ENCODE measurements at places on chromosomes 3 and 15.
A peak's percentile ranks its signal among the peaks of the same experiment; 100 is the strongest.

DNA sequence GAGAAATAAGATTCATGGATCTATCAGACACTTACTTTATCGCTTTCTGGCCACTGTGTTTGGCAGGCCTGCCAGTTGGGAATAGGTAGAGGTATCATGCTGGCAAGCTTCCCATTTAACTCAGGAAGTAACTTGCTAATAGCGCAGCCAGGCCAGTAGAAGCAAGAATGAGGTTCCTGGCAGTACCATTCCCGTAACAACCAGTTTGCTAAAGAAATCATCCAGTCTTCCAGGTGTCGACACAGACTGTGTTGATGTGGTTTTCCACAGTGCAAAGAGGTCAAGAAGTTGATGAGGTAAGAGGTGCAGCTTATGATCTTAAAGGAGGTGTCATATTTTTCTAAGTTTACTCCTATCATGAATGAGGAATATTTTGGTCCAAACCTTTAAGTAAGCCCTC is 46.2 kb downstream of the DPH6 start:
- no peak for DNase-seq

GRCh38 chr3:194087995-194088855 is 47.7 kb upstream of the HES1 start:
- DNase-seq, result no peak

GRCh38 chr3:66195347-66195783 is 25.4 kb upstream of the SLC25A26 start:
- DNase-seq, result peak; percentile 29

- DNase-seq, result no peak
These were observed 208.5 kb upstream of the LINGO1 start for GRCh38 chr15:77840991-77841775.

GRCh38 chr3:179146911-179147513 is 1.1 kb upstream of the PIK3CA start:
- DNase-seq, result peak; percentile 68

DNA sequence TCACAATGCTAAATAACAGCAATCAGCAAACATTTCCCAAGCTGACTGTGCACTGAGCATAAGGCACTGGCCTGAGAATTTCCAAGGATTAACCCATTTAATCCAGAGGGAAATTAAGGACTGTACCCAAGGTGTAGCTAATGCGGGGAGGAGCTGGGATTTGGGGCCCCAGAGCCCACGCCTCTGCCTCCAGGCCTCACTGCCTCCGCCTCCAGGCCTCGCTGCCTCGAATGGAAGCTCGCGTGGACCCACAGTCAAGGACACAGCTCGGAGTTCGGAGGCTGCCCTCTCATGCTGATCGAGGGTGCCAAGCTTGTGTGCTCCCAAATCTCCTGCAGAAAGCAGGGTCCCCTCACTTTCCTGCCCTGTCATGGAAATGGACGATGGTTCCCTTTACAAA is 76.5 kb upstream of the SNRPA1 start:
- no peak for DNase-seq

GRCh38 chr3:123733805-123734526 is 149.1 kb upstream of the HACD2 start:
- no peak for DNase-seq

GRCh38 chr15:50378776-50379175 is 23.8 kb upstream of the GABPB1 start:
- no peak for DNase-seq

GRCh38 chr15:58737298-58737697 is 12.2 kb downstream of the ADAM10 start:
- no peak for DNase-seq

- DNase-seq, result no peak
These were observed 25.3 kb downstream of the MEF2A start for GRCh38 chr15:99590913-99591646.

DNA sequence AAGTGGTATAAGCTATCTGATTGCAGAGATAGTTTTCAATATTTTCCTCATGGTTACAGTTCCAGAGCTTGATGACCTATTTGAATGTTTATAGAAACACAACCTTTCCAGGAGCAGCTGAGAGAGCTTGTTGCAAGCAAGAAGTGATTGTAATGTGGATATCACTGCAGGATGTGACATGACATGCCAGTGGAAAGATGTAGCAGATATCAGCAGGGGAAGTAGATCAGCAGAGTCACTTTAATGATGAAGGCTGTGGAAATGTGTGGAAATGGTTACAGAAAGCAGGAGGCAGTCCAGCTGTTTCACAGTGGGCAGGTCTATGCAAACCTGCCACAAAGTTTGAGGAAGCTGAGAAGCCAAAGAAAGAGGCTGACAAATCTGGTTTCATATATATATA is 21.0 kb downstream of the TMEM158 start:
- DNase-seq, result no peak

GRCh38 chr3:31472479-31473390 is 60.0 kb upstream of the STT3B start:
- no peak for DNase-seq

- DNase-seq, result no peak
These were observed 5.3 kb downstream of the TXNRD3 start for GRCh38 chr3:126649556-126650092.

DNA sequence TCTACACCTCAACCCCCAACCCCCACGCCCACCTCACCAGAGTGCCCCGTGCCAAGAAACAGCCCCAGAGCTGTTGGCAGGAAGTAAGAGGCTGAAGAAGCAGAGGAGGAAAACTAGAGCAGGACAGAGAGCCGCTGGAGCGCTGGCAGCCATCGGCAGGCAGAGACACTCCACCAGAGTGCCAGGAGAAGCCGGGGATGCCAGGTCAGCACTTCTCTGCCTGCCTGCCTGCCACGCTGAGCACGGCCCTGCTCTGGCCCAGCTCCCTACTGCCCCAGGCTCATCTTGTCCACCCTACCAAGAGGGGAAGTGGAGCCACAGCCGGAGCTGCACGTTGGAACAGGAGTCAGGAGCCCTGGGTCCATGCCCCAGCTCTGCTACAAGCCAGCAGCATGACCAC is 29.7 kb downstream of the CACNA2D2 start:
- no peak for DNase-seq

DNA sequence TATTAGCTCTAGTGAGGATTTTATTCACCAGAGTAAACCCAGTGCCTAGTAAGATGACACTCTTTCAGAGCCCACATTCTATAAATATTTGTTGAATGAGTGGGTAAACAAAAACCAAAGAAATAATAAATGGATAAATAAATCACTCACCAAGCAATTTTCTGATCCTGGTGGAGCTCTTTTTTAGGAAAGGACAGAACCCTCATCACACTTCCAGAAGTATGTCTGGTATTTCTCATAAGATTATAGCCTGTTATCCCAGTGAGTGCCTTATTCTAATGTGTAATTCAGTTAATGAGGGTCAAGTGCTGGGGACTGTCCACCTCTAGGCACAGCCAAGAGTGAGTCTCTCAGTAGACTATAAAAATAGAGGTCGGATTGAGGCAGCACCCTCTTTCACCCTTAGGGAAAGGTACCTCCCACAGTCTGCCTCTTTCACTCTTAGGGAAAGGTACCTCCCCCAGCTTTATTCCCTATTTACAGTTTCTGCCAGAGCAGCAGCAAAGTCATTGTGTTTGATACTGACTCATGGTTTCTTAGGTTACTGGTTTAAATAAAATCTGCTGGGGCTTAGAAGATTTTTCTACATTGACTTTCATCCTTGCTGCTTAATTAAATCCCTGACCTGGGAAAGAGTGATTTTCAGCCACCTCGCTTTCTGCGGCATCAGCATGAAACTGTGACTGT is 145.0 kb downstream of the STAC start:
- no peak for DNase-seq

DNA sequence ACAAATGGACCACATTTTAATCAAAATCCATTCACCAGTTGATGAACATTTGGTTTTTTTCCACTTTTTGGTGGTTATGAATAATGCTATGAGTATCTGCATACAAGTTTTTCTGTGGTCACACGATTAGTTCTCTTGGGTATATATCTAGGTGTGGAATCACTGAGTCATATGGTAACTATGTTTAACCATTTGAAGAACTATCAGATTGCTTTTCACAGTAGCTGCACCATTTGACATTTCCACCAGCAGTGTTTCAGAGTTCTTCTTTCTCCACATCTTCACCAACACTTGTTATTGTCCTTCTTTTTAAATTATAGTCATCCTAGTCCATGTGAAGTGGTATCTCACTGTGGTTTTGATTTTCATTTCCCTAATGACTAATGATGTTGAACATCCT is 33.3 kb upstream of the ATG7 start:
- DNase-seq, result no peak

- no peak for DNase-seq
These were observed 81.5 kb upstream of the DAZL start for GRCh38 chr3:16686679-16687078.

GRCh38 chr3:135731546-135731945 is 234.0 kb upstream of the PPP2R3A start:
- no peak for DNase-seq

- no peak for DNase-seq
These were observed 133.2 kb upstream of the DAZL start for GRCh38 chr3:16738451-16738850.

DNA sequence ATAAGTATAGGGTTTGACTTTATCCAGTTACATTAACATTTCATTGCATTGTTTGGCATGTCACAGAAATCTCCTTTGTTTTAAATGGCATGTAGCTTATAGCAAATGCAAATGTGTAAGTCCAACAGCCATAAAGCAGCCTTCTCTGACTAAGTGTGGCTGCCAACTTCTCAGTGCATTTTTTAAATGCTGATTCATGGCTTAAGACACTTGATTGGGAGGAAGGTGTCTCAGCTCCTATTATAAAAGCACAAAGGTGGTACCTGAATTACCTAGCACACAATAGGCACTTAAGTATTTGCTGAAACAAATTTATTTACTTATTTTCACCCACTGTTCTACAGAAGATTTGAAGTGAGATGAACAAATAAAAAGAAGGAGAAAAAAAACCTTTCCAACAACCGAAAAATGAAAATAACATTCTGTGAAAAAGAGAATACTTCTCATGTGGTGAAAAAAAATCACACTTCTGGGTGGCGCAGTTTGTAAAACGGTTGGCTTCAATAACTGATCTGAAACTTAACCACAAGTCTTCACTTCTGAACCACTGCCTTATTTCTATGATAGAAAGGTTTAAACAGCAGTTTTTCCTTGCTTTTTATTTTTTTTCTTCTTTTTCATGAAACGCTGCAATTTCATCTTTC is 105.5 kb upstream of the ICE2 start:
- no peak for DNase-seq

GRCh38 chr15:45182996-45183395 is 4.8 kb downstream of the SHF start:
- DNase-seq, result no peak

DNA sequence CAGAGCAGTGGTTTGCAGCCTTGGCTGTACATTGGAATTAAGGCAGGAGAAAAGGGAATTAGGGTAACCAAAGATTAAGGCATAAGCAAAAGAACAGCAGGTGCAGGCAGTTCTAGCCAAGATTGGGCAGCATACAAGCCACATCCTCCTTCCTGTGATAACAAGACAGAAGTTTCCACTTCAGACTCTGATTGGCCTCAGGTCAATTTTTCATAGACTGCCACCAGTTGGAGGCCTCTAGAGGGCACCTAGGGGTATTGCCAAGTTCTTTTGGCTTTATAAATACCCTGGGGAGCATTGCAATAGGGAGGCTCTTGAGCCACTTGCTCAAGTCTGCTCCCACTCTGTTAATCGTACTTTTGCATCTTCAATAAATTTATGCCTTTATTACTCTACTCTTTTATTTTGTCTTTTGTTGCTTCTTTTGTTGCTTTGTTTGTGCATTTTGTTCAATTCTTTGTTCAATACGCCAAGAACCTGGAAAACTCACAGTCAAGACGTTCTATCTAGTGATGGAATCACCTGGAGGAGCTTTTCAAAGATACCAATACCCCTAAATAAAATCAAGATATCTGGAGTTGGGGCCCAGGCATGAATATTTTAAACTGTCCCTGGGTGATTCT is 32.2 kb upstream of the FMN1 start:
- DNase-seq, result no peak

DNA sequence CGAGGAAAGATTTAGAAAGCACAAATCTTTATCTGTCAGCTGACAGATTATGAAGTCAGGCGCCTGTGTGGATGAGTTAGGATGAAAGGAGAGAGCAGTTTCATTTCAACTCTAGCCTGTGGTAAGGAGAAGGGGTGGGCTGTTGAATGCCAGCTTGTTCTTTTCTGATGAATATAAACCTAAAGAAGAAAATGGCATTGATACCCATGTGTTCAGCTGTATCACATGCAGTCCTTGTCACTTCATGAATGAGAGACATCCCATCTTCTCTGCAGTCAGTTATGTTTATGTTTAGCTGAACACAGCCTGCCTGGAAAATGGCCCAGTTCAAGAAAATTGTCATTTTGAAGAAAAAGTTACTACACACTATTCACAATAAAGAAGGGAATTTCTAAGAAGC is 345.7 kb upstream of the RBMS3 start:
- no peak for DNase-seq

- DNase-seq, result no peak
These were observed 381.0 kb downstream of the SOX2 start for GRCh38 chr3:182092662-182093262.

GRCh38 chr15:96551196-96551595 is 220.7 kb downstream of the NR2F2 start:
- no peak for DNase-seq

DNA sequence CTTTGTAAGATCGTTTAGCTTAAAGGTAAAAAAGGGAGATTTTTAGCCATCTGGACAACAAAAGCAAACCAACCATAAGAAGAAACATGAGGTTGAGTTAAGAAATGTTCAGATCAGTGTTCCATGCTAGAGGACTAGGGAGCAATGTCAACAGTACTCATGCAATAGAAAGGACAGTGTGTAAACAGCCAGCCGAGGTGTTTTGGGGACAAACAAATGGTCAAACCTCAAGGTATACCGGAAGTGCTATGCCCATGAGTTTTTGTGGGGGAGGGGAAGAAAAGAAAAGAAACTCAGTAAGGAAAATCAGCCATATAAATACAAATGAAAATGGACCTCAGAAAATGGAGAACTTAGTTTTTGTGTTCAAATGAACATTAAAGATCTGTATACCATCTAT is 289.5 kb upstream of the GRM7 start:
- DNase-seq, result no peak

- no peak for DNase-seq
These were observed 12.4 kb upstream of the SEC13 start for GRCh38 chr3:10333349-10333650.

DNA sequence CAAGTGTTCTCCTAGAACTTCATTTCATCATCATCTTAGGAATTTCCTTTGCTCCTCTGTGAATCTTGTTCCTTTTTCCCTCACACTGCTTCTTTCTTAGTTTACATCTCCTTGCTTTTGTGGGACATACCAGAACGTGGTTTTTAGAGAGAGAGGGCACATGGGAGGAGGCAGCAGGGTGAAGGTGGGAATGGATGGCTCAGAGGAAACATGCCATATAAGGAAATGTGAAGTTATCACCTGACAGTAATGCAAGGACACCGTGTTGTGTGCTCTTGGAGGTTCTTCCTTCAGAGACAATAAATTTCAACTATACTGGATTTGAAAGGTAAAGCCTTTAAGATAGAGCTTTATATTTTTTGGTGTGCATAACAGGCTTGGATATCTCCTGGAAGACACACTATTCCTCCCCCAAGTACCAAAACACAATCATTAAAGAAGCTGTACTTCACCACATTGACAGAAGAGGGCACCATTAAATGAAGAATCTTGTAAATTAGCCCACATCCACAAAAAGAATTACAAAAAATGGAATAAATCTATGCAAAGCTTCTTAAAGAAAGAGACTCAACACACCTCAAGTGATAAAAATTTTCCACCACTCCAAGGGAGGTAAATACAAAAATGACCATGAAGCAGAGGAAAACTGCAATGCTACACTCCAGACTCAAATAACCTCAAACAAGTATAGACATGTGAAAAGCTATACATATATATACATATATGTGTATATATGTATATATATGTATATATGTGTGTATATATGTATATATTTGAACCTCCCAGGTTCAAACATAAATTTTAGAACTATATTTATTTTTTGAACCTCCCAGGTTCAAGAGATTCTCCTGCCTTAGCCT is 26.1 kb downstream of the RPL39L start:
- DNase-seq, result no peak

All from left renal cortex interstitium (tissue), 4 donors.